Central memory CD4-positive, alpha-beta T cell (primary cell): ENCODE measurements at places on chromosomes 3 and 15.

GRCh38 chr15:70503073-70503745 is 260.1 kb downstream of the UACA start:
- DNase-seq = no peak

DNA sequence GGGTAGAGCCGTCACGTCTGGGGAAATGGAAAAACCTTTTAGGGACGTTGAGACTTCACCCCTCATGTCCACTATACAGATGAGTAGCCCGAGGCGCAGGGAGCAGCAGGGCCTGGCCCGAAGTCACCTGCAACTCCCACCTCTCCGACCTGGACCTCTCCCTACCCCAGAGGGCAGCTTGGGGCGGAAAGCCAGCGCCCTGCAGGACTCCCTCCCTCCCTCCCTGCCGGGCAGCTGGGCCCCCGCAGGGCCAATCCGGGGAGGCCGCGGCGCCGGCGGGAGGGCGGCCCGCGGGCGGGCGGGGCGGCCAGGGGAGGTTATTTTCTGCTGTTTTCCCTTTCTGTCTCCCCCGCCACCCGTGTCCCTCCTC is 2.0 kb downstream of the WNT7A start:
- no peak for DNase-seq

DNA sequence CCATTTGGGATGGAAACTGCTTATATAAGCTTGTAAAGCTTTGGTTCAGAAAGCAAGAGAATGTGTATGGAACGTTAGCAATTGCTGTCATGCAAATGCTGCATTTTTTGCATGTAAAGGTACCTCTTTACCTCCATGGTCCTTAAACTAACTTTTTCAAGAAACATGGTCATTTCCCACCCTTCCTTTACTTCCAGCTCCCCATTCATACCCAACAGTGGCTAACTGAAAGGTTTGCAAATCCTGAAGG is 84.3 kb downstream of the SMAD3 start:
- DNase-seq = no peak

DNA sequence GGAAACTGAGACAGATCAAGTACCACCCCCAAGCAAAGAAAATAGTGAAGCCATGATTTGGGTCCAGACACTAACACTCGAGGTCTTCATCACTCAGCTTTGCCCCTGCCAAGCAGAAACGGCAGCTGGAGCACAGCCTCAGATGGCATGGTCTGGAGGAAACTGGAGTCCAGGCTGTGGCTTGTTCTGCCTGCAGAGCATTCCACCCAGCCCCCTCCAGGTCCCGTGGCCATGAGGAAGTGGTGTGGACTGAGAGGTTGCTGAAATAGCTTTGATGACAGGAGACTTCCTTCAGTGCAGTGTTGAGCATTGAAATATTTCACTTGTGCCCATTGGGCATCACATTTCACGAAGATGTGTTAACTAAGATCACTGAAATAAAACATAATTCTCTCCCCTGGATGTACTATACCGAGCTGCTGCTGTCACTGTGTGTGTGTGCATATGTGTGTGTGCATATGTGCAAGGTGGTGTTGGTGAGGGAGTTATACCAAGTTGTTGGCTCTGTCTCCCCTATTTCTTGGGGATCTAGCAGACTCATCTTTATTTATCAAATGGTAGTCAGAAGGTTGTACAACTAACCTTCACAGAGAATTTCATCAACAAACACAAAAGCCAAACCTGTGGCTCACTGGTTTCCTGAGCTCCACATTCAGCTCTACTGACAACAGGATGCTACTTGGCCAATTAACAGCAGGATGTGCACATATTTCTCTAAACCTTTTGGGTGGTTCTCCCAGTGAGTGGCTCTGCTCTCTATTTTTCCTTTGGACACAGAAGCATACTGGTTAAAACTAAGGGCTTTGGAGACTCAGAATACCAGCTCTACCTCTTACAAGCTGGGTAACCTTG is 660.1 kb upstream of the CFAP20DC start:
- DNase-seq = peak; percentile 9

DNA sequence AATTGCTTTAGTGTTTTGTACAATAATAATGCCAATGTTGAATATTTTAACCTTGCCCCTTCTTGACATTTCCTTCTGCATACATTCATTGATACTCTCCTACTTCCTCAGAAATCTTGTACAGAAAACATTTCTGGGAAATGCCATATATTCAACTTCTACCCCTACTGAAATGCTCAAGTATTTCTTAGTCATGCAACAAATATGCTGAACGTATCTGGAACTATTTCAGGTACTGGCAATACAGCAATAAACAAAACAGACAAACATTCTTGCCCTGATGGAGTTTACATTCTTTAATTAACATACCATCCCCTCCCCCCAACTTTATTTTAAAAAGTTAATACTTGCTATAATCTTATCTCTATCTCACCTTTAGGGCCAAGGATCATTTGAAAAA is 147.2 kb downstream of the STAG1 start:
- no peak for DNase-seq

GRCh38 chr3:151268267-151269235 is 9.8 kb downstream of the P2RY14 start:
- peak; percentile 45 for DNase-seq

DNA sequence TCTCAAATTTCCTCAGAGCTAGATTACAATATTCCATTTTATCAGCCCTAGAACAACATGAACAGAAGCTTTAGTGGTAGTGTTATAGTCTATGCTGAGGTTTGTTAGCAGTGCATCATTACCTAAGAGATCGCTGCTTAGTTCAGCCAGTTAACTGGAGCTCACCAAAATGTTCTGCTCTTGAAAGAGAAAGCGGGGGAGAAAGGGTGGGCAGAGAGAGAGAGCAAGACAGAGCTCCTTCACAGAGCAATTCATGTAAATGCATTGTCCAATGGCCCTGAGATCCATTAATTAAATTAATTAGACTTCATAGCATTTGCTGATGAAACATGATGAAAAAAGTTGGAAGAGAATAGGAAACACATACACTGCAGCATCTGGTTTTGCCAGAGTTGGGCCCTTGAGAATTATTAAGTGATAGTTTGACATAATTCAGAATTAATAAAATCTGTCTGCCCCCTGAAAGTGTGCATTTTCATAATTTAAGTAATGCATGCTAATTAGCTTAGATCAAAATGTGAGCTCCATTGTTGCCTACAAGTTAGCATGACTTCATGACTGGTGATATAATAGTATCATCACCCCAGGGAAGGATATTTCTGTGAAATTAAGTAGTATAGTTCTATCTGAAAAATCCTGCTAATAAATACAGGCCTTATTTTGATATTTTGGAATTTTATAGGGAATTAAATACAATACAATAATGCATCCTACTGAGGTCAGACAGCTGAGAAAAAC is 86.9 kb upstream of the LYSMD4 start:
- DNase-seq = no peak

DNA sequence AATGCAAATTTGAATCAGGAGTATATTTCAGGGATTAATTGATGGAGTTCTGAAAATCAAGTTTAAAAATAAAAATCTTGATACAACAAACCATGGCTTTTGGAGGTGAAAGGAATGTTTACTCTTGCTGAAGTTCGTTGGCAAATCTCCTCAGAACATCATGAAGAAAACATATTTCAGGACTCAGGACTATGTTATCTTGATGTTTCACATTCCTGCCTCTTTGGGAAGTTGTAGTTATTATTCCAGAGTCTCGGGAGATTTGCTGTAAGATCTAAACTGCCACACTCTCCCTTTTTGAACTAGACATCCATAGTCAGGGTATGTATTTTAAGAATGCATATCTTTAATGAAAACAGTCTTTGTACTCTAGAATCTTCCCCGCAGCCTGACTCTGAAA is 271.2 kb downstream of the RBMS3 start:
- no peak for DNase-seq

- DNase-seq = no peak
Measured at GRCh38 chr3:53173107-53173506, 12.1 kb downstream of the PRKCD start.

DNA sequence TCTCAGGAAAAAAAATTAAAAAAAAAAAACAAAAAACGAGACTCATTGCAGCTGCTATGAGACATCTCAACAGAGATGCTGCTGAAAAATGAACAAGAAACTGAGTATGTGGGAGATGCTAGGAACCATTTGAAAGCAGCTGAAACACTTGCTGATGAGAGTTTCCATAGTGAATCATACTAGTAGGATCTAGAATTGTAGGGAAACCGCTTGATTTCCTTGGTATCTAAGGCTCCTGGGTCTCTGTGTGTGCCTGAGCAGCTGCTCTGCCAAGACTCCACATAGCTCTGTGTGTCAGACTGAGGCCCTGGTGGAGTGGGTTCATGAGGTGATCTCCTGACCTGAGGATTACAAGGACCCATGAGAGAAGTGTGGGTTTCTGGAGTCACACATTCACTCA is 313.4 kb upstream of the NECTIN3 start:
- no peak for DNase-seq

GRCh38 chr3:23390989-23391553 is 187.9 kb downstream of the UBE2E2 start:
- DNase-seq = no peak

DNA sequence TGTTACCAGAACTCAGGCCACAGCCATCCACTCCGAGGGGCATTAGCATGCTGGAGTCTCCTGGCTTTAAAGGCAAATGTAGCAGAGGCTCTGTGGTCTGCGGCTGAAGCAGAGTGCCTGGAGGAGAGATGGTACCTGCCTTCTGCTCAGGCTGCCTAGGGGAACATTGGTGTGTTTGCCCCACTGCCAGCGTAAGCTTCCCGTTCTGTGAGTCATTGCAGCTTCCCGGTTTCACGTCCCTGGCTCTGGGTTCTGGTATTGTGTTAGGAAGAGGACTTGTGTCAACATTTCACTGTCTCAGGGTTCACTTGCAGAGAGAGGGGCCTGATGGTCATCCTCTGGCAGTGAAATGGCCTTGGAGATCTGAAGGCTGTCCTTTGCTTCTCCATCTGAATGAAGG is 1.8 kb downstream of the GASK1A start:
- DNase-seq = no peak

DNA sequence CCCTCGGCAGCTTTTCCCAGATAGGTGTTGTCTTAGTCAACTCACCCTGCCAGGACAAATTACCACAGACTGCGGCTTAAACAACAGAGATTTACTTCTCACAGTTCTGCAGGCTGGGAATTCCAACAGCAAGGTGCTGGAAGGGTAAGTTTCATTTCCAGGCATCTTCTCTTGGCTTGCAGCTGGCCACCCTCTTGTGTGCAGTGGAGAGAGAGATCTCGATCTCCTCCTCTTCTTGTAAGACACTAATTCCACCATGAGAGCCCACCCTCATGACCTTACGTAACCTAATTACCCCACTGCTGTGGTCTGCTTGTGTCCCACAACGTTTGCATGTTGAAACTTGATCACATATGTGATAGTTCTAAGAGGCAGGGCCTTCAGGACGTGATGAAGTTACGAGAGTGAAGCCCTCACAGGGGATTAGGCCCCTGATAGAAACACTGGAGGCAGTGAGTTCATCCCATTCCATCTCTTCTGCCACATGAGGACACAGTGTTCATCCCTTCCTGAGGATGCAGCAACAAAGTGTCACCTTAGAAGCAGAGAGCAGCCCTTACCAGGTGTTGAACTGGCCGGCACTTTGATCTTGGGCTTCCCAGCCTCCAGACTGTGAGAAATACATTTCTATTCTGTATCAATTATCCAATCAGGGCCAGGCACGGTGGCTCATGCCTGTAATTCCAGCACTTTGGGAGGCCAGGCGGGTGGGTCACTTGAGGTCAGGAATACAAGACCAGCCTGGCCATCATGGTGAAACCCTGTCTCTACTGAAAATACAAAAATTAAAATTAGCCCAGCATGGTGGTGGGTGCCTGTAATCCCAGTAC is 247.7 kb downstream of the PLCL2 start:
- no peak for DNase-seq

DNA sequence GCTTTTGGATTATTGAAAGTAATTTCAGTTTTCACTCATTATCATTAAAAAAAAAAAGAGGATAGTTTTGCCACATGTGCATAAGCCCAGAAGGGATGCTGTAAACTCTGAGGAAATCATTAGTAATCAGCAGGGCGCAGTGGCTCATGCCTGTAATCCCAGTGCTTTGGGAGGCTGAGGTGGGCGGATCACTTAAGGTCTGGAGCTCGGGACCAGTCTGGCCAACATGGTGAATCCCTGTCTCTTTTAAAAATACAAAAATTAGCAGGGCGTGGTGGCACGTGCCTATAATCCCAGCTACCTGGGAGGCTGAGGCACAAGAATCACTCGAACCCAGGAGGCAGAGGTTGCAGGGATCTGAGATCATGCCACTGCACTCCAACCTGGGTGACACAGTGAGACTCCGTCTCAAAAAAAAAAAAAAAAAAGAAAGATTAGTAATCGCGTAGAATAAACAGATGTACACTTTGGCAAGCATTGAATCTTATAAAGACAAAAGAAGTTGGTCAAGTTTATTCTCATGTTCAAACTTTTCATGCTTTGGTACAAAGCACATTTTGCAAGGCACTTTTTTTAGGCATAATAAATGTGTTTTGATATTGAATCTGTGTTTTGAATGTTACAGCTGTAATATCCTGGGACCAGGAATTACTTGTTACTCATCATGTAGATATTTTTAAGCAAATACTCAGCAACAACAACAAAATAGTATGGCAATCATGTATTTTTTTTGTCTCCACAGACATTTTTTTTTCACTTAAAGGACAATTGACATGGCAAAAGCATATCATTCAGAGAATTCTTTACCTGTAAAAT is 93.2 kb upstream of the AGTR1 start:
- DNase-seq = no peak

DNA sequence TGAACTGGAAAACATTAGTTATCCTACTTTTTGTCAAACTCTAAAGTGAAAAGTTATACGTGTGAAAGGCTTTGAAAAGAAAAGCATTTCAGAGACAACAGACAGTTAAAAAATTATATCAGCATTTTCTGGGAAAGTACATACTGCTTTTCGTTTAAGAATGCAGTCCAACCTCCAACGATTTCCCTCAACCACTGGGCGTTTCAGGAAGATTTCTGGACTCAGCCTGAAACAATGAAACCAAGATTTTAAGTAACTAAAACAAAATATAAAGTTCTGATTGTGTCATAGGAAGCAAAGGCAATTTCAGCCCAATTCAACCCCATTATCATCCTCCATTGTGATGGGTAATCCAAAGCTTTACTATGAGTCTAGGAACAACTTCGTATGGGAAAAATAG is 110.7 kb downstream of the PLD1 start:
- no peak for DNase-seq

GRCh38 chr3:66115858-66116654 is 77.3 kb upstream of the MAGI1 start:
- no peak for DNase-seq

DNA sequence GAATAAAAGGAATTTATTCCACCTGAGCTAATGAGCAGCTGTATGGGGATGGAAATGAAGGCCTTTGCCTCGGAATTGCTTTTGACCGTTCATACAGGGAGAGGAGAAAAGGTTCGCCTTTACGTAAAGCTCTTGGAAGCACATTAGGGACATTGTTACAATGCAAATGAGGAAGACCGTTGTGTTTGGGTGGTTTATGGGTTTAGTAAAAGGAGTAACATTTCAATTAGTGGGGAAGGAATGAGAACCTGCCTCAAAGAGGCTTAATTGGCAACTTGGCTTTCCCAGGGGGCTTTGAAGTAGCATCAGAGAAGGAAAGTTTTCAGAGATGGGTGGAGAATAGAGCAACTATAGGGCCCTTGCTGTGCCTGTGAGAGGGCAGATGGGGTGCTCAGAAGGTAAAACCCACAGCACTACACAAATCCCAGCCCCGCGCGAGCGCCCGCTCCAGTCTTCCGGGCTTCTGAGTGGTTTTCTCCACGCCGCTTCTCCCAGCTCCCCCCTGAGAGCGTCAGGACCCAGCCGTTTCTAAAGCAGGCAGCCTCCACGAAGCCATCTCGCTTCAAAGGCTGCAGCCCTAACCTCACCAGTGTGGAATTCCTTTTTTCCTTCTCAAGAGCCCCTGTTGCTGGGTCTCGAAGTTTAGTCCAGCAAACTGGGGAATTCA is 192.0 kb upstream of the HES1 start:
- DNase-seq = no peak
